Kidney capillary endothelial cell (primary cell): ENCODE measurements at places on chromosomes 3 and 15.

GRCh38 chr15:93088981-93089726, at the start of gene RGMA:
RGMA (minus strand) TSS chr15:93089211; CDS start chr15:93088932, 279 bp downstream.
- DNase-seq = no peak

GRCh38 chr15:76576523-76577279, 240.1 kb downstream of the ISL2 start:
- DNase-seq = no peak

GRCh38 chr3:192888190-192888589, 29.5 kb downstream of the MB21D2 start:
- no peak for DNase-seq

DNA sequence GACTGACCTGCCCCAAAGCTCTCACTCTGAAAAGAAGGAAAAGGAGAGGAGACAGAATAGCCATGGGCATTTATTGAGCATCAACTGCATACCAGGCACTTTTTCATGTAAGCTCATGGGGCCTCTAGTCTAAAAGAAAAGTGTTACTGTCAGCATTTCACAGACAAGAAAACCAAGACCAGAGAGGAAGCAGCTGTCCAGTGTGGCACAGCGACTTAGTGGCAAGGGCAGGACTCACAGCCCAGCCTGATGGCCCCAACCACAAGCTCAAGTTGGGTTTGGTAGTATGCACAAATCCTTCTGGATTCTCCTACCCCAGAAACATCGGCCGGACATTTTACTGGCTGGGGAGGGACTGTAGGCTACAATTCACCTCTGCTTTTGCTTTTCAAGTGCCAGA, 5.8 kb downstream of the EFCC1 start:
- no peak for DNase-seq

DNA sequence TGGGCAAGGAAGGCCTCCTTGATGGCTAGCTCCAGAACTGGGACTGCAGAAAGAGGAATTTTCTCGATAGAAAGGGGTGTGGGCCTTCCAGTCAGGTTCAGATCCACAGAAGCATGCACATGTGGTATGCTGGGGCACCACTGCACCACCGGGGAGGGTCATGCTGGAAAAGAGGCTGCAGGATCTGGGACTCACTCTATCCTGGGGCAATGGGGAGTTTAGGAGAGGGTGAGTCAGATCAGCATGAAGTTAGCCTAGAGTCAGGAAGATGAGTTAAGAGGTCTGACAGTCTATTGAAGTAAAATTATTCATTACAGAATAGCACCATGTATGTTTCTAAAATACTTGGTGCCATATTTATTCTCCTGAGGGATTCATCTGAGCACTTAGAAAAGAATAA, 130.2 kb upstream of the TOPAZ1 start:
- DNase-seq = no peak

DNA sequence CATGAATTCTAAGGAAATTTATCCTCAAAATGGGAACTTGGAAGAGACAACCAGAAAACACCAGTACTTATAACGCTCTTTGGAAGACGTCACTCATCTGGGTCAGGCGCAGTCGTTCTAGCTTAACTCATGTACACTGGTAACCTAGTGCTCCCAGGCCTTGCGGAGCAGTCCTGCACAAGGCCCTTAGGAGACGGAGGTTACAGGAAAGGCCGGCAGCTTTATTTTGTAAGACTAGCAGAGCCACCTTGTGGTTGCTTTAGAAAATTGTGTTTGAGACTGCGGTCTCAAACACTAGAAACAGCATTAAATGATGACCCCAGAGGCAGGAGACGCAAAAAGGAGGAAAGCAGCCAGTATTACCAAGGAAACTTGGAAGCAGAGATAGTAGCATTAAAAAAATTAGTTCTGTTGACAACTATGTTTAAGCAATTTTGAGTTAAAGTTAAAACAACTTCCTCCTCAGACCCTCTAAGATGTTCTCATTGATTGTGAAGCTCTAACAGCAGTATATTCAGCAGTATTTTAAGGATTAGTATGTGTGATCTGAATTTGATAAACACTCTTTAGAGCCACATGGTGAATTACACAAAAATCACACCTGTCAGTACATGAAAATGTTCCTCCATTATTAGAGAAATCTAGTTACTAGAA, 141.9 kb upstream of the C2CD4B start:
- DNase-seq = peak; percentile 73

DNA sequence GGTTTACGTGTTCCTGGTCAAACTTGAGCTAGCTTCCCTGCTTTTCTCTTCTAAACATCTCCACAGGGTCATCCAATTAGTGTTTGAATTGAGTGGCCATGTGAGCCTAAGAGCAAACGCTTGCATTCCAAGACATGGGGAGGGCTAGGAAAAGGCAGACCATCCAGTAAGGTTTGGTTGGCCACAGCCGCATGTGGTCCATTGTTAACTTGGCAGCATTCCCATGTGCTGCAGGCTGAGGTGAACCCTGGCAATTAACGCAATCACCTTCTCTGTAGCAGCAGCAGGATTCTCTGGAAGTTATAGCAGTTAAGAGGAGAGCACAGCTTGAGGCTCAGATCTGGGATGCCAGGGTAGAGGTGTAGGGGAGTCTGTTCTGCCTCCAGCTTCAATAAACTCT, 502.2 kb upstream of the LMCD1 start:
- no peak for DNase-seq

GRCh38 chr3:129576514-129577352, 29.7 kb downstream of the PLXND1 start:
- DNase-seq = peak; percentile 44

DNA sequence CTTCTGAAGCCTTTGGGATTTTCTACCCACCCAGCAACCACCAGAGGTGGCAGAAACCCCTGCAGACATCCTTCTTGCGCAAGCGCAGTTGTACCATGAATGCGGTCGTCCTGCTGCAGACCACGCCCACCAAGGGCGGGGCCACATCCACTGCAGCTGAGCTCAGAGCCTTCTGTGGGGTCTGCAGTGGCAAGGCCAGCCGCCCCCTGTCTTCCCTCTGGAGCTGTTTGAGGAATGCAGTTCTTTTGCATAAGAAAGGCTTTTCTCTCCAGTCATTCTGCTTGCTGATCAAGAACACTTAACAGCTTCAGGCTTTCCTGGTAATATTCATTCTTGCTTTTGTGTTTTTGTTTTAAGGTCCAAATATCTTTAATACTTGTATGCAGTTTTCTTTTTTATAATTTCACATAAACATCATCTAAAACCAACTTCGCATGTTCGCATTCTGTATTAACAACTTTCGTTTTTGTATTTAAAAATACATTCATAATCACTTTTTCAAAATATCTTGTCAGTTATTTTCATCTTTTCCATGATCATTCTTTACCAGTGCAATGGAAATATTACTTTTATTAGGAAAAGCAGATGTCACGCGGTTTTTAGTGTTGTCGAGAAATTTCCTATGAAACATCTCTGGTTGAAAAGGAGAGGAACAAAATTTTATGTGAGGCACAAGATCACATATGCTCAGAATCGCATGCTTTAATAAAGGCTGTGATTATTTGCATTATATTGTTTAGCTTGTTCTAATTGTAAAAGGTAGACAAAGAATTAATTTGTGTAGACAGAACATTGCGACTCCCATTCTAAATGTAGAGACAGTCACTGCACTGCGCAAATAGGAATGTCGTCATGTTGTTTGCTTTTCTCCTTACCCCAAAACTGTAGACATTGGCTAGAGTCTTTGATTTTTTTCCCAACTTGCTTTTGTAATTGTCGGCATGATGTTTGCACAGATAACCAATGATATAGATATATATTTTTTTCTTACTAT, 98.1 kb upstream of the SNRPN start:
- no peak for DNase-seq

DNA sequence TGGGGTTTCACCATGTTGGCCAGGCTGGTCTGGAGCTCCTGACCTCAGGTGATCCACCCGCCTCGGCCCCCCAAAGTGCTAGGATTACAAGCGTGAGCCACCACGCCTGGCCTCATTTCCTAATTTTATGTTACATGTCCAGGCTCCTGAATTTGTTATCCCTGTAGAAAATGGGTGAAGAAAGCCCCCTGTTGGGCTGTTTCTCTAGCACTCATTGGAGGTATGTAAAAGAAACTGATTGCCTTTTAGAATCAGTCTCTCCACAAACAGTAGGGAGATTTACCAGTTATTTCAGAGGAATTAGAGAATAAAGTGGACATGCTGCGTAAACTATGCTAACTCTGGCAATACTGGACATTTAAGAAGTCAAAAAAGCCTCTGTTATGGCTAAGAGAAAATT, 364.1 kb upstream of the TBL1XR1 start:
- no peak for DNase-seq

GRCh38 chr3:33578325-33579177, 138.3 kb upstream of the UBP1 start:
- peak; percentile 67 for DNase-seq

GRCh38 chr15:79433276-79433990, 1.3 kb downstream of the MINAR1 start:
- no peak for DNase-seq

GRCh38 chr3:12741209-12741608, 17.9 kb downstream of the TMEM40 start:
- DNase-seq = no peak

- DNase-seq = no peak
Measured at GRCh38 chr3:65013053-65013452, 325.3 kb upstream of the ADAMTS9 start.

DNA sequence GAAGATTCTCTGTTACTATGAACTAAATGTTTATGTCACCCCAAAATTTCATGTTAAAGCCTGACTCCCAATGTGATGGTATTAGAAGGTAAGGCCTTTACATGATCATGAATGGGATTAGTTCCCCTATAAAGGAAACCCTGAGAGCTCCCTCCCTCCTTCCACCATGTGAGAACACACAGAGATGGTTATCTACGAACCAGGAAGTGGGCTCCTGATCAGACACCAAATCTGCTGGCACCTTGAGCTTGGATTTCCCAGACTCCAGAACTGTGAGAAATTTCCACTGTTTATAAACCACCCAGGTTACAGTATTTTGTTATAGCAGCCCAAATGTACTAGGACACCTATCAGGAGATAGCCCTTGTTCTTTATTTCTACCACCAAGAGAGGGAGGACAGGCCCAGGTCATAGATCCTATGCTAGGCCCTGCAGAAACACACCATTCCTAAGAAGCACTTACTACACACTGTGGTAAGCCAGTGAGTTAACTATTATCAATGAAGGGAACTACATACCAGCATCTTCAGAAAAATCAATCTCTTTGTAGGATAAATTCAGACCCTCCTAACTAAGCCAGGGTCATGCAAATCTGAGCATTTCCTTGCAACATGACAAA, 59.0 kb downstream of the PRKAR2A start:
- no peak for DNase-seq

DNA sequence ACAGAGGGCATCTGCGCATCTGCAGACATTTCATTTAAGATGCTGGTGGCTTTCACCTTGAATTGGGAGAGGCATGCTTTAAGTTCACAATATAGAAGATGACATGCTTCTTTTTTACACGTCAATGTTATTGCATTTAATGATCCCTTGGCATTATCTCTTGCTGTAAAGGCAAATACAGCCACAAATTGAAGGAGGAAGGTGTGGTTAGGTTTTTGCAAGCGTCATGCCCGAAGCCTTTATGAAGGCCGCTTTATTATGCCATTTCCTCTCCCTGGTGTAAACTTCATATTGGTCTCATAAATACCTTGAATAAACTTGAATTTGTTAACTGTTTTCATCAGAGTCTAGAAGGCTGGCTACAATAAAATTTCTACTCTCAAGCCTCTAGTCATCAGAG, 212.7 kb downstream of the PDZRN3 start:
- no peak for DNase-seq

GRCh38 chr3:63874769-63875168, 11.1 kb downstream of the ATXN7 start:
- DNase-seq = no peak

DNA sequence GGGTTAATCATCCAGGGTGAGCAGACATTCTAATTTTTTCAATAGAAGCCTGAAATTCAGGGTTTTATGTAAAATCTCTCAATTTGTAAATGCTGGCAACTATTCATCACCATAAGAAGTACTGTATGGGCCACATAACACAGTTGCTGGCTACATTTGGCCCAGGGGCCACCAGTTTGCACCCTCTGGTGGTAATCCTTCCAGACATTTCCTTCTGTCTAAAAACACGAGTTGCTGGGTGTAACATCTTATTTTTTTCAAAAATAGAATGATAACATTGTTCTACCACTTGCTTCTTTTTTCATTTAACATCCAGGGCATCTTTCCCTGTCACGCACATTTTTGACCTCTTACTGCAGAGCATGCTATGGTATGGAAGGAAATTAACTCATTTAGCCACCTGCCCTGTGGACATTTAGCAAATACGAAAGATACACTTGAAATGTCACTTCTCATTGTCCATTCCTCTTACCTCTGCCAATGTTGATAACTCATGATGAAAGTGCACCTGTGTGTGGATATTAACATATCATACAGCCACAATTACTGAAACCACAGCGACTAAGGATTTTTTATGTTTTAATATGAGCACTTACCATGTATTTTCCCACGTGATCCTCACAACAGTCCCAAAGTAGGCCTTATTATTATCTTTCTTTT, 117.5 kb upstream of the ARHGEF3 start:
- no peak for DNase-seq

GRCh38 chr3:53354945-53355498, 7.7 kb upstream of the DCP1A start:
- no peak for DNase-seq

GRCh38 chr3:36907911-36908646, 36.8 kb downstream of the TRANK1 start:
- peak; percentile 57 for DNase-seq

DNA sequence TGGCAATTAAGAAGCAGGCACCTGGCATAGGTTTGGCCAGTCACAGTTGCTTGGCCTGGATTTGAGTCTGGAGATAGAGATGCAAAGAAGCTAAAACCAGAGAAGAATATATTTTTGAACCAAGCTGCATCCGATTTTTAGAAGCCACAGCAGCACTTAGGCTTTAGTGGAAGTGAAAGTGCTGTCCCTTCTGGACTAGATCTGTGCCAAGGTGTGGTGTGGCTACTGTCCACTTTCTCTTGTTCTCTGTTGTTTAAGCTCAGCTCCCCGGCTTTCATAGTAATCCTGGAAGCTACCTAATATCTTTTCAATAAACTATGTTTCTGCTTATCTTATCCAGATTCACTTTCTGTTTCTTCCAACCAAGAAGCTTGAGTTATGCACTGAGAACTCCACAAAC, 183.4 kb upstream of the THRB start:
- DNase-seq = no peak

DNA sequence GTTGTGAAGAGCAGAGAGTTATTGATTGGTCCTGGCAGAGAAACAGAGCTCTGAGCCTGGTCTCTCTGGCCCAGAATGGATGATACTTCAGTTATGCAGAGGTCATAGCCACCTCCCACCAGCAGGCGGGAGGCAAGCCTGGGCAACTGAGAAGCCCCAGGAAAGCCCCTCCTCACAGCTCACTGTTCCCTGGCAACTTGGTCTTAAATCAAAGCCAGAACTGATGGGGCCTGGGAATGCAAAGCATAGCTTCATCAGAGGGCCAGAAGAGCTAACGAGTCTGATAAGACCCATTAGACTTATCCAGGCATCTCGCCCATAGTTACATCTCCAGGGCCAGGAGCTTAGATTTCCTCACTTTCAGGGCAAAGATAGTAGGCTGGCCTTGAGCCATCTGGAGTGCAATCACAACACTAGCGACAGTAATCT, 5.5 kb upstream of the COLQ start:
- DNase-seq = no peak

GRCh38 chr15:31489801-31490646, 163.4 kb downstream of the KLF13 start:
- no peak for DNase-seq
